ENCODE measurements at places on chromosomes 4 and X.

DNA sequence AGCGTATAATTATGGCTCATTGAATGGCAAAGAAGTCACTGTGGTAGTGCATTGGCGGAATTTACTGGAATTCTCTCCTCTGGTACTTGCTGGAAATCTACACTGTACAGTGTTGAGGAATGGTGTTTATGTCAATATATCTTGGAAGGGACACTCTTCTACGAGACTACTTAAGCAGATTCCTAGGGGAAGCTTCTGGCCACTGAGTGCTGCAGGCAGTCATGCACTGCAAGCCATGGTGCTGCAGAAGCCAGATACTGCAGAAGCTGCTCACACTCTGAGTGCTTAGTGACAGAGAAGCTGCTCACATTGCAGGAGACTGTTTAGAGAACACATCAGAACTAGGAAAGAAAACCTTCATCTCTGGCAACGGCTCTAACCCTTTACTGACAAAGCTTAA is 725.0 kb downstream of the CCSER1 start:
- DNase-seq: no peak

GRCh38 chrX:149908308-149908707 is 21.1 kb upstream of the HSFX4 start:
- DNase-seq: no peak

DNA sequence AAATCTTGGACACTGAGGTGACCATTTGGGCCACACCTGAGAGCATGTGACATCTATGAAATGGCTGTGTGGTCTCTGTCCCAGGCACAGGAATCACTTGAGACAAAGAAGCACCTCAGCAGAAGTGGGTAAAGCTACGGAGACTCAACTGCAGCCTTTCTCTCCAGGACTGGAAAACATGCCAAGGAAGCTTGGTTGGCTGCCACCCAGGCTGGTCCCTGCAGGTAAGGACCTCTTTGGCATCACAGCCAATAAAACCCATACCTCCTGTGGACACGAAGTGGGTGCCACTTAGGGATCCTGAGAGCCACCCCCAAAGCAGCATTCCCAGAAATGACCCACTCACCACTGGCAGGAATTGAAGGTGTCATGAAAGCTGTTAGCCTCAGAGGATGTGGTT is 74.6 kb downstream of the LEF1 start:
- DNase-seq: no peak

GRCh38 chr4:157080605-157081004 is 4.7 kb downstream of the GLRB start:
- DNase-seq: no peak

DNA sequence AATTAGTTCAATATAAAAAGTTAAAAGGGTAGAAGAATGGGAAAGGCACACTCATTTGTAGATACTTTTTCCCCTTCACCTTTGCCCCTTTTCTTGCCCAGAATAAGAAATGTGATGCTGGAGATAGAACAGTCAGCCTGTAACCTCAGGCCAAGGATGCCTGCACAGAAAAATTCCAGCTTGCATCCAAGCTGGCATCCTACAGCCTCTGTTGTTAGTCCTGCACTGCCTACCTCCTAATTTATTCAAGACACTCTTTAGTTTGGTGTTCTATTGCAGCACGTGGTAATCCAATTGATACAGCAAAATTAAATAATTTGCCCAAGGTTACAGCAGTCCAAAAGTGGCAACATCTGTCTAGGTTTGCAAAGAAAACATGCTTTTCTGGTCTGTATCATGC is 9.7 kb upstream of the USO1 start:
- no peak for DNase-seq

DNA sequence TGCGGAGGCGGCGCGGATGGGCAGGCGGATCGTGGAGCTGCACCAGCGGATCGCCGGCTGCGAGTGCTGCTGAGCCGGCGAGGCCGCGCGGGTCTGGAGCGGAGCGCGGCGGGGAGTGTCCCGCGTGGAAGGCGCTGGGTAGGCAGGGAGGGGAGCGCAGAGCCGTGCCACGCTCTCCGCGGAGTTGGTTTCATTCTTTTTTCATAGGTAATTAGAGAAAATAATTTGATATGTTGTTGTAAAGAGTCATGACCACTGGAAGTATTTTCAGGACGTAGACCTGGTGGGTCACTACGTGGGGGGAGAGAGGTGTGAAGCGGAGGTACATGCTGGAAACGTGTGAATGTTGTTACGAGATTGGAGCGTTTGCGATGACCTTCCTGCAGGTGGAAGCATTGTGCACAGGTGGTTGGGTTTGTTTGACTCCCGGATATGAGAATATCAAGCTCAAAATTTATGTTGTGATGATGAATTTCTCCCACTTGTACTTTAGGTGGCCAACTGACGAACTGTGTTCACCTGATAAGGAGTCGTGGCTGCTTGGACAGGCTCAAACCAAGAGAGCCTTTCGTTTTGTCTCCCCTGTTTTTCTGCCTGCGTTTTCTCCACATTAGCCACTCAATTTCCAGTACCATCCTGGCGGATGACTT is 19.1 kb upstream of the S100P start:
- DNase-seq: no peak

DNA sequence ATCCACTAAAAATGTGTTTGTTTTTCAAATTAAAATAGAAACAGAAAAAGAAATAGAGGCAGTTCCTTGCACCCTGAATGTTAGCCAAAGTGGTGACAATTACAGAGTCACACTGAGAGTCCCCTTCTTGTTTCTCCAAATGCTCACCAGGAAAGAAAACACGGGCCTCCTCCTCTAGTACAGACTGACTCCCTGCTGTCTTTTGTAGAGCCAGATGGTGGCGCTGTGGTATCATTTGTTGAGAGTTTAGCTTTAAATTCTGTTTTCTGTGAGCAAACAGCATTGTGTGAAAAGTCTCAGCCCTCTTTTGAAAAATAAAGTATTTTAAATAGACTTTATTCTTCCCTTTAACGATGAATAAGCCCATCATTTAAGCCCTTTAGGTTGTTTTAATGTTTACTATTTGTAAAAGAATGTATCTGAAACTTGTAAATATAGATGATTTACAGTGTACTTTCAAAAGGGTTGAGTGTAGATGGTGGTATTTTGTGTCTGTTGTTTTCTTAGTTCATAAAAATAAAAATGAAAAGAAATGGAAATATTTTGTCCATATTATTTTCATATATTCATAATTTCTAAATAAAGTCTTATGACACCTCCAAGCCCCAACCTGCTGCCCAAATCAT is 36.9 kb upstream of the ATOH1 start:
- DNase-seq: no peak

- no peak for DNase-seq
These were observed 23.8 kb upstream of the LRCH2 start for GRCh38 chrX:115257711-115258110.

GRCh38 chrX:95076449-95076848 is 1402.4 kb downstream of the FAM133A start:
- DNase-seq: no peak

GRCh38 chr4:142354794-142355420 is 491.2 kb downstream of the INPP4B start:
- no peak for DNase-seq

Measured in stimulated activated CD8-positive, alpha-beta memory T cell treated with anti-CD3 and anti-CD28 coated beads, Interleukin-15, amount 100 ng/mL, for 24 hours (primary cell).